ENCODE measurements at places on chromosomes 6 and 20.

DNA sequence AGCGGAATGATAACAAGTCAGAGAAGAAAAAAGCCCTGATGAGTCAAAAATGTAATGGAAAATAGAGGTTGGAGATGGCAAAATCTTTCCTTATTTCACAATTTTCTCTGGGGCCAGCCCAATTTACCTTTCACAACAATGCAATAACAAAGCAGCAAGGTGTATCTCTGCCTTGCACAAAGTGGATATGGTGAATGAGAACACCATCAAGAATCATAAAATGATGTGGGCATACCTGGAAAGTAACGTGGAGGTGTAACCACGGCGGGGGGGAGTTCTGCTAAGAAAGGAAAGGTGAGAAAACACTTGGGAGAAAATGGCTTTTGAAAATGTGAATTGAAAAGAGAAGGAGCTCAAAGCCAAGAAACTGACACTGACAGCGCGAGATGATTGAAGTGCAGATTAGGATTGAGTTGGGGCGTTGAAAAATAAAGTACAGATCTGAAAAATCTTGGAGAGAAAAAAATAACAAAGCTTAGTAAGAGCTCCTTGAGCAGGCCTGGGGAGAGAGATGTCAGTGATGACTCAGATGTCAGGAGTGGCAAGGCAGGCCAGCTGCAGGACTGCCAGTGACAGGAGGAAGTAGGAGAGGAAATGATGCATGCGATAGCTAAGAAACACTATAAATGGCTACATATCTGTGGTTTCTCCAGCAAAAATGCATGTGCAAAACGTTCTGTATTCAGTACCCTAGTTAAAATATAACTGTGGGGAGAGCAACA, 26.2 kb downstream of the ARHGAP18 start:
- no peak for DNase-seq

GRCh38 chr6:4012826-4013225, 66.1 kb downstream of the FAM217A start:
- DNase-seq, result no peak

DNA sequence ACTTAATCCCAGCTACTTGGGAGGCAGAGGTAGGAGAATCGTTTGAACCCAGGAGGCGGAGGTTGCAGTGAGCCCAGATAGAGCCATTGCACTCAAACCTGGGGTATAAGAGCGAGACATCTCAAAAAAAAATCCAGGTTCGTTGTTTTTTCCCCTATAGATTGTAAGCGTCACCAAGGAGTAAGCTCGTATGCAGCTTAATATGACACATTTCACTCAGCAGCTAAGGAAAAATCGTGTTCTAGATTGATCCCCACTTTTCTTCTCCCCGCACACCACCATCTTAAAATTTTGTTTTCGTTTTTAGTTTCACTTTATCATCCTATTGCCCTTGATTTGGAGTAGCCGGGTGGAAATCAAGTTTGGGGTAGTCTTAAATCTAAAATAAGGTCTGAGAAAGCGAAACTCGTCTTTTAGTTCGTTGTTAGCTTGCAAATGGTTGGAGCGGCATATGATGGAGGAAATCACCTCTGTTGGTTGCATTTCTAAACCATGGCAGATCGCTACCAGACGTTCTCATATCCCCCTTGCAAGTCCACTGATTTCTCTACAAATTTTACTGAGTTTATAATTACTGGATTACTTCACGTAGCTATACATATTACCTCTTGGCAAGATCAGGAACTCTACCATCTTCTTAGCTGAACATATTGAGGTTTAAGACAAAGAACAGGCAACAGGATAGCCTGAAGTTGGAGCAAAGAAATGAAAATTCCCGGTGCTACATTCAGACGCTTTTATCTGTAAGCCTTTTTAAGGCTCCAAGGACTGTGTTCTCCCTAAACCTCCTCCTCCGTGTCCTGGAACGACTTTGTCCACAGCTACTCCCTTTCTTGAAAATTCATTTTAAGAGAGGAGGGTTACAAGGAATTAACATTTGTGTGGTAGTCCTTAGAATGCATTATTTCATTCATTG, 91.1 kb upstream of the BTN3A2 start:
- DNase-seq, result no peak

DNA sequence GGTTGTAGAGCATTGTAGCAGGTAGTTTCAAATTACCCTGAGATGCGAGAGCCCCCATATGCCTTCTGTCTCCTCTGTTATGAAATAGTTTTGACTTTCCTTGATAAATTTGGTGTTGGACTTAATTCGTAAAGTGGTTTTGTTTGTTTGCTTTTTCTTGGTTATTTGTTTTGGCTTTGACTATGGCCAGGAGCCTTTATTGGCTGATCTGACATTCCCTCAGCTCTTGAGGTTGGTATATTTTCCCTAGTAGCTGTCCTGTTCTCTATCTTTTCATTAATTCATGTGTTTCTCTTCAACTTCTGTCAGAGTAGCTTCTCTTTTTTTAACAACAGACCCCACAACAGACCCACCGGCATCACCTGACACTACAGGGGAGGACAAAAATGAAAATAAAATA, 457.4 kb upstream of the MANEA start:
- DNase-seq, result no peak

- DNase-seq, result no peak
Observed at GRCh38 chr6:167569879-167570278, 245.0 kb downstream of the TTLL2 start.

DNA sequence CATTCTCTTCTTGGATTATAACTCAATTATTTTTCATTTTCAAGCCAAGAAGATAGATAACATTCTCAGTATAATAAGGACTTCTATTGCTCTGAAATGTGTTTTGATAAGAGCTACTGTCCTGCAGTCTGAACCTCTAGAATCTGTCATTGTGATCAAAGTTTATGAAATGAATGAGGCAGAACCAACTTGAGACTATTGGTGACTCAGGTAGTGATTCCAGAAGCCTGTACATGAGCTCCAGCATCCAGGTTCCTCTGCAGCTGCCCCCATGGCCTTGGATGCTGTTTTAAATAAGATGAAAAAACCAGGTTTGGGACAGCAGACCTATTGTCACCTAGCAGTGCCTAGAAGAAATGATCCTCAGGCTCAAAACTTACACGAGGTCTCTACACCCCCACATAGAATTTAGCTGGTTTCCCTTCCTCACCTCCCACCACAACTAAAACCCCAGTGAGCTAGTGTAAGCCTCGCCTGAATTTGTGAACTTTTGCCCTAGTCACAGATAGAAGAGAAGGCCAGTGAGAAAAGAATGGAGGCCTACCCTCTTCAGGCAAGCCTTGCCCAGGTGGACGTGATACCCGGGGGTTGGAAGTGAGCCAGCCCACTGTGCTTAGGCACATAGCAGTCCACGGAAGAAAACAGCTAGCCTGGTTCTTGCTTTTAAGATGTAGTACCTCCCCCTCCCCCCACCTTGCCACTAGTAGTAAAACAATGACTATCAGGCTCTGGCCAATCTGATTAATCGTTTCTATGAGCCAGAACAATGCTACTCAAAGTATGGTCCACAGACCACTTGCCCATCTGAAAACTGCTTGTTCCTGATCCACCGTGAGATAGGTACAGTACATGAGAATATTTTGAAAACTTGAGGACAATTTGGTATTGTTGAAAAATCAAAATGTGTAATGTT, 73.0 kb upstream of the SYNJ2 start:
- DNase-seq, result no peak

DNA sequence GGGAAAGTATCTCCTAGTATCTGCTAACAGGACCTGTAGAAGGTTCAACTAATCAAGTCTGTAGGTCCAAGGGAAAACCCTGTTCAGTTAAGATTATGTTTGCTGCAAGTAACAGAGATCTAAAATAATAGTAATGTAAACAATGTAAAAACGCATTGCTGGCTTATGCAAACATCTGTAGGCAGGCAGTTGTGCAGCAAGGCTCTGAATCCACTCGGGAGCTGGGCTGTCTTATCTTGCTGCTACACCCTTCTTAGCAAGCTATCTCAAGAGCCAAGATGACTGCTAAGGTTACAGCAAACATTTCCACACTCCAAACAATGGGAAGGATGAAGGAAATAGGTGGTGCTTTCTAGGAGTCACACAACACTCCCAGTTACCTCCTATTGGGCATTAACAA, 397.3 kb upstream of the NRSN1 start:
- DNase-seq, result no peak

GRCh38 chr6:157832250-157832967, 9.4 kb downstream of the SNX9 start:
- DNase-seq, result no peak

GRCh38 chr6:130699742-130700141, 127.5 kb upstream of the SMLR1 start:
- no peak for DNase-seq

DNA sequence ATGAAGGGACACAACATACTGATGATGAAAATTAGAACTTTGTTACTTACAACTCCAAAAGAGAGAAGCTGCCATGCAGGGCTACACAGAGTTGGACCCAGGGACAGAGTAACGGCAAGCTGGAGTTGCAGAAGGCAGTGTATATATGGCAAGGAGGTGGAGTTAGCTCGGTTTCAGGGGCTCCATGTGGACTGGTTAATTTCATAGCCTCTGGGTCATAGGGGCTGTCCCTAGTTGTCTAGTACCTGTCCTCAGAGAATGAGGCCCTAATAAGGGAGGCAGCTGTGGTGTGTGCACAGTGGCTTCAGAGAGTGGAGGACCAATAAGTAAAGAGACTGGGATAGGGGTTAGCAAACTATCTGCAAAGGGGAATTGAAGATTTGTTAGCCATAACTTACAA, 7.9 kb upstream of the ZSCAN12 start:
- DNase-seq, result no peak

DNA sequence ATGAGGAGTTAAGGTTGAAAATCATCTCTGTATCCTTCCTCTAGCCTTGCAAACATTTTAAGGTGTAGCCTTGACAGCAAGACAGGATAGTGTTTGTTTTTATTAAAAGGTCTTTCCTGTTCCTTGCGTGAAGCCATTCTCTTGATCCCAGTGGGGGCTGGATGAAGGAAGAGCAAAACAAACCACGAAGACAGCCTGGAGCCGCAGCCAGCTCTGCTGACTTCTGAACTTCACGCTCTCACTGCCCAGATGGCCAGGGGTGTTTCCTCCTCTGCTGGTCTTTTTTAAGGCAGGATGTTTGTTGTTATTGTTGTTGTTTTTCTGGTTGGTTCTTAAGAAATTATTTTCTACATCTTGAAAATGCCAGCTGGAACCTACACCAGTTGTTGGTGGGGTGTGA, 156.4 kb downstream of the MTHFD1L start:
- no peak for DNase-seq

DNA sequence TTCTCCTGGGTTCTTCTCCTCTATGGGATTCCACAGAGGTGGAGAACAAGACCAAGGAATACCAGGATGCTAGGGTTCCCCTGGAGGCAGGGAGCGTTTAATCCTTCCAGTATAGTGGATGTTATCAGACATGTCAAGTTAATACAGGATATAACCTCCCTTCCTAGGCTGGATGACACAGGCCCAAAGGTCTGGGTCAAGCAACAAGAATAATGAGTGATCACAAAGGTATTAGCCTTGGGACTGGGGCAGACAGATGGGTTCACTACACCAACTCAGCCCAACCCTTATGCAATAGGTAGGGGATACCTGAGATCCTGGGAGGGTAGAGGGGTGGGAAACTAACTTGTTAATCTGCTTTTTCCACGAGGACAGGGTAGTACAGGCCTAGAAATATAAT, 690.3 kb downstream of the HTR1B start:
- no peak for DNase-seq

DNA sequence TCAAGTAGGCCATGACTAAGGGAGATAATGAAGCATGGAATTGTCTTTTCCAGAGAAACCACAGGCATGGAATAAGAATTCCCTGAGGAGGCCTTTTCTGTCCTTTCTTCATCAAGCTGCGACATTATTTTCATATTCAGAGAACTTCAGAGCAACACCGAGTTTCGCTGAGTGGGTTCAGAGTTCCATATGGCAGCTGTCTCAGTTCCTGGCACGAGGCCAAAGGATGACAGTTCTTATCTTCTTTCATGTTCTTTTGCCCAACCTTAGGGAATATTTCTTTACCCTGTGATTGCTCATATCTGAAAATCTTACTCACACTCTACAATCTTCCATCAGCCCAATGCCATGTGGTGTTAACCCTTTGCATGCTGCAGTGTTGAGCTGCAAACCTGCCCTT, 135.3 kb upstream of the BMP2 start:
- DNase-seq, result peak; percentile 20

GRCh38 chr6:27468334-27468733, 4.6 kb downstream of the ZNF184 start:
- no peak for DNase-seq

- no peak for DNase-seq
Observed at GRCh38 chr20:38228436-38228835, 32.1 kb downstream of the KIAA1755 start.

DNA sequence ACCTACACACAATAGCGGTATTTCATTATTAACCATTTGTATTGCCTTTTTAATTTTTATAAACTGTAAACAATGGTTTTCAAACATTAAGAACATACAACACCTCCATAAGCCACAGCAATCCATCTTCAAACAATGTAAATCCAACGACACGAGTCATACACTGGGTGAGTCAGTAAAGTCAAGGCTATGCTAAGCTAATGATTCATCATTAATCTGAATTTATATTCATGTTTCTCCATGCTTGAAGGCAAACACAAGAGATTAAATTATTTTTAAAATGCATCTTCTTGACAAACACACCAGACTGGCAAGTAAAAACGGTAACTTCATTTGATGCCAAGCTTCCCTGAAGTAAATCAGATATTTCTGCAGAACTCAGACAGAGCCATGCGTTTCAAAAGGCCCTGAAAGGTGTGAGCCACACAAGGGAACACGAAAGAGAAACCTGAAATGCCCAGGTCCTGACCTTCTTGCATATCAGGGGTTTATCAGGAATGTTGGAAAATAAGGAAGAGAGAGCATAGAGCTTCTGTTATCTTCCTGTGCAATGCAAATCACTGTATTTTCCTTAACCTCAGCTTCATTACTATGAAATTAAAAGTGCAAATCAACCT, 162.5 kb downstream of the ALDH8A1 start:
- no peak for DNase-seq

DNA sequence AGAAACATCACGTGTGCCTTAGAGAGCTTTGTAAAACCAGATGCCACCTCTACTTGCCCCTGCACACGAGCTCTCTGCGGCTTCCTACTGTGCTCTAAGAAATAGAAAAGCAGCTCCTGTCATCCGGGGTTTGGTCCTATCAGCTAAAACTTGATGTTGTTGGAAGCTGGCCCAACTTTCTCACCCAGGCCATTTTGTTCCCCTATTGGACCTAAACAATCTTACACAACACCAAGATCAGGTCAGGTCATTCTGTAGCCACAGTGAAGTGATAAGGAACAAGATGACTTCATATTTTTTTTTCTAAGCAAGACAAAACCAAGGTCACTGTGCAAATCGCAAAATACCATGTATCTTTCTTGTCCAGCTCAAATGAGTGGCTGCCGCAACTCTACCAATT, 486.0 kb downstream of the PTPRT start:
- DNase-seq, result no peak

DNA sequence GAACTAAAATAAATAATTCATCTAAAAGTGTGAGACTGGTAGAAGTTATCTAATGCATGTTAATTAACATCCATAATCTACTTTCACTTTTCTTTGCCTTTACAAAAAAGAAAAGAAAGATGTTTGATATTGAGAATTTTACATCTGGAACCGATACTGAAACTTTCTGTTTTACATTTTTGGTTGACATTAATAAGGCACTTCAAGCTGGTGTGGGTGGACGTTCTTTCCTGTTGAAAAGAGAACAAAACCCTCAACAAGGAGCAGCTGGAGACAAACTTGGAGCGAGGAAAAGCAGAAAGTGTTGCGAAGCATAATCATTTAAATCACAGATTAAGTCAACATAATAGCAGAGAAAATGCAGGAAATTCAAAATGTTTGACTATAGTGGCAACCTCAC, 575.2 kb upstream of the ADGRB3 start:
- DNase-seq, result no peak

- no peak for DNase-seq
Observed at GRCh38 chr6:135496800-135497411, 634 bp downstream of the AHI1 start.
